ENCODE measurements at places on chromosomes 1 and 21.

DNA sequence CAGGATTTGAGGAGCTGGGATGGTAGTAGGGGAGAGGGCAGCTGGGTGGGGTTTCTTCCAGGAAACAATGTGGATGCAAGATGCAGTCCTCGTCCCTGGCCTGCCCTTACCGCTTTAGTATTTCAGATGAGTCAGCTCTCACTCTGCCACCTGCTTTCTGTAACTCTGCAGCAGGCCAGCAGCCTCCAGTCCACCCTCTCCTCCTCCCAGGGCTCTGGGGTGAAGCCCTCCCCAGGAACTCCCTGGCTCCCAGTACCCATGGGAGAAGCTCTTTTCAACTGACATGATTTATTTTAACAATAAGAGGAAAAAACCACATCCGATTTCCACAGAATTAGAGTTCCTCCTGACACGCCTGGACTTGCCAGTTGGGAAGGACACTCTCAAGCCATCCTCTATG lies 39.0 kb upstream of the IL20 start:
- no peak for DNase-seq

DNA sequence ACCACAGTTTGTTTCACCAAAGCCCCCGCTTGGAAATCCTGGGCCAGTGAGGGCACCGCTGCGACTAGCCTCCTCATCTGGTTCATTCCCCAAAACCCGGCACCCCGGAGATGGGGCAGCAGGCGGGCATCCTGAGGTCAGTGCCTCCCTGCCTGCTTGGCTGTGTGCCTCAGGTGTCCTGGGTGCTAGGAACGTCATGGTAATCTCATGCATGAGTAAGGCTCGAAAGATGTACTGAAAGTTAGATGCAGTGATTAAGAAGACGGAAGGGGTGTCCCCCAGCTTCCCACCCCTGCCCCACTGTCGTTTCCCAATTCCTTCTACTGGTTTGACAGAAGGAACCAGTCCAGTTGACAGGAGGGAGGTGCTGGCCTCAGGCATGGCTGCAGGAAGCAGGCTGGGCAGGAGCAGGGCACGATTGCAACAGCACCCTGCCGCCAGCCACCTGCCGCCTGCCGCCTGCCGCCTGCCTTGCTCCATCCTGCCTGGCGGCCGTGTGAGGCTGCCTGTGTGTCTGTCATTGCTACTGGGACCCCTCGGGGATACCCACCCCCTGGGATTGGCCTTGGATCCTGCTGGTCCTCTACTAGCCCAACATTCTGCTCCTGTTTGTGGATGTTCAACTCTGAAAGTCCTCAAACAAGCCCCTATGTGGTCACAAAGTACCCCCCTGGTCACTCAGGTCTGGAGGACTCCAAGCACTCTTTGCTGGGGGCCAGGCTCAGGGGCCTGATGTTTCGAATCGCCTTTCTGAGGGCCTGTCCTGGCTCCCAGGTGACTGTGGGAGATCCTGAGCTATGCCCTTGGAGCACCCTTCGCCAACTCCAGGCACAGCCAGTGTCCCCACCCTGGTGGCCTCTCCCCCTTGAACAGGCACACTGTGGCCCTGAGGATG lies 73.0 kb upstream of the IFFO2 start:
- no peak for DNase-seq

DNA sequence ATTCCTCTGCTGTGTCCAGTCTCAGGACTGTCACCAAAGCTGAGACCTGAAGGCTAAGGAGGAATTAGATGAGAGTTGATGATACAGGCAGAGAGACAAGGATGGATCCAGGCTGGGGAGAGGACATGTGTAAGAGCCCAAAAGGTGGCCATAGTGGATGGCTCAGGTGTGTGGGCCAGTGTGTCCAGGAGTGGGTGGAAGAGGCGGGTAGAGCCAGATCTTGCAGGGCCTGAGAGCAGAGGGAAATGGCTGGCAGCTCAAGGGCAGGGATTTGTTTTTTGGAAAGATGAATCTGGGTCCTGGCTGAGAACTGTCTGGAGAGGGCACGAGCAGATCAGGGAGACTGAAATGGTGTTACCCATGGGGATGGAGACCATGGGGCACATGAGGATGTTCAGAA lies 38.1 kb downstream of the AZIN2 start:
- no peak for DNase-seq

DNA sequence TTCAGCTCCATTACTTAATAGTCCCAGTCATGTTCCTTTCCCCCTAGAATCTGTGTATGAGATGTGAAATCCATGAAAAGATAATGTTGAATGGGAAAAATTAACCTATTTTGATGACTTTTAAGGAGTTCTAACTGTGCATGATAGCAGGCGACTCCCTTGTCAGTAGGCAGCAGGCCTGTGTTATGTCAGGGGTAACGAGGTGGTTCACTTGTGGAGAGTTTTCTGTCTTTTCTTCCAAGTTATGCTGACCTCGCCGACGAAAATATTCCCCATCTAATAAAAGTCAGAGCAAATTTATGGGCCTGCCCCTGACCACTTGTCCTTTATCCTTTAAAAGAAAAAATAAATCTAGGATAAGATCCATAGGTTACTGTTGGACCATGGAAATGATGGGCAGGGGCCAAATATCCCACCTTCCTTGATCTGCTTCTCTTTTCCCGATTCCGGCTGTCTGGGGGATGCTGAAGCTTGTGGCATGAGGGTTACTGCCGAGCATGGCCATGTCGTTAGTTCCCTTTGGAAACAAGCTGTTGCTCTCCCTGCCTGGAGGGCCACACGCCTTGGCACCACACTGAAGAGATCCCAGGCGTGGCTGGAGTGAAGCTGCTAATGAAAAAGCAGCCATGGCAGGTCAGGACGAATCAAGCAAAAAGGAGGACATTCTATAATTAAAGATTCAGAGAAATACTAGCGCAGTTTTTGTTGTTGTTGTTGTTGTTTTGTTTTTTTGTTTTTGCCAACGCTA lies 93.8 kb downstream of the ROR1 start:
- no peak for DNase-seq

DNA sequence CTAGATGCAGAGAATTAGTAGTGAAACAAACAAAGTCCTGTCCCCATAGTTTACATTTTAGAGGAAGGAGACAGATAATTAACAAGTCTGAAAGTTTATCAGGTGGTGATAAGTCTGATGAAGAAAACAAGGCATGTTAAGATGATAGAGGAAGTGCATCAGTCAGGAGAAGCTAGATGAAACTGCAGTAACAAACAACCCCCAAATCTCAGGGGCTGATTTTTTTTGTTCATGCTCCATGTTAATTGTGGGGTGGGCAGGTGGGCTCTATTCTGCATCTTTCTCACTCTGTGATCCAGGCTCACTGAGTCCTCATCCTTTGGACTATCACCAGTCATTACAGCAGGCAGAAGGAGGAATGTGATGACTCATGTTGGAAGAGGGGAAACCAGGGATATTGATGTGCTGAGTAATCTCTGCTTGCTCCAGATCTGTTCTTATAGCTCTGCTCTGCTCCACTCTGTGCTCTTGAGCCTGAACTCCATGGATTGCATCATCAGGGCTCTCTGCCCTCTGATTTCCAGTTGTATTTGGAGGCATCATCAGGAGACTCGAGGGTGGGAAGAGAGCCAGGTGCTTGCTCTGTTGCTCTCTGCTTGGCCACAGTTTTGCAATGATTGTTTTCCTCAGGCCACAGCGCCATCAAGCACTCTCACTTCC lies 166.9 kb downstream of the IER5 start:
- DNase-seq = peak; percentile 57
